Left lobe of liver (tissue), 2 donors: ENCODE measurements at places on chromosomes 1 and 21. TPM values are rescaled to one million over a fixed set of nuclear protein-coding genes. Genes with fewer than 3 reads are reported as not detected.

Gene RHOU
- 19.7 TPM for total RNA-seq

Gene KCNK1
- total RNA-seq: 1.1 TPM

Gene NEGR1
- 0.20 TPM for total RNA-seq

DNA sequence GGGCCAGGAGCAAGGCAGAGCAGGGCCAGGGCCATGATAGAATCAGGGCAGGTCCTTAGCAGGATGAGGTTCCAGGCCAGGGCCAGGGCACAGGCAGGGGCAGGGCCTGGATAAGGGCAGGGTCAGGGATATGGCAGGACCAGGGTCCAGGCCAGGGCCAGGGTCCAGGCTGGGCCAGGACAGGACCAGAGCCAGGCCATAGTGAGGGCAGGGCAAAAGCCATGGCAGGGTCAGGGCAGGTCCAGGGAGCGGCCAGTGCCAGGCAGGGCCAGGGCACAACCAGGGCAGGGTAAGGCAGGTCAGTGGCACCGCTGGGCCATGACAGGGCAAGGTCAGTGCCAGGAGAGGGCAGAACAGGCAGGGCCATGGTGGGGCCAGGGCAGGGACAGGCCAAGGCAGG lies 152.2 kb downstream of the LIPI start:
- no peak for DNase-seq
